ENCODE measurements at places on chromosomes 4 and X.
A peak's percentile ranks its signal among the peaks of the same experiment; 100 is the strongest.

DNA sequence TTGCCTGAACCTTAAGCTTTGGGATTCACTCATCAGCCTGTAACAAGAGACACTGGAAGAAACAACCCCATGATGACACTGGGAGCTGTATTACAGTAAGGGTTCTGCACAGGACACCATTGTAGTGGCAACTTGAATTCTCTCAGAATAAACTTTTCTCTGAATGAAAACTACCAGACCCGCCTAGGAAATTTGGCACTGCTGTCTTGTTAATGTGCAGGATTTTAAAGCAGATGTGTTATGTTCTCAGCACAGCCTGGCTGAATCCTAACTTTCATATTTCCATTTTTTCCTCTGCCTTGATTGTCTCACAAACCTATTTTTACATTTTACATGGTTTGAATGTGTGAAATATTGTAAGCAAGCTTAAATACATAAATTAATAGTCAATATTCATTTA, 253.6 kb downstream of the UNC5C start:
- no peak for DNase-seq

- DNase-seq = no peak
Observed at GRCh38 chr4:46586566-46586965, 196.6 kb upstream of the GABRA2 start.

- no peak for DNase-seq
Observed at GRCh38 chr4:41693629-41694028, 54.9 kb downstream of the PHOX2B start.

DNA sequence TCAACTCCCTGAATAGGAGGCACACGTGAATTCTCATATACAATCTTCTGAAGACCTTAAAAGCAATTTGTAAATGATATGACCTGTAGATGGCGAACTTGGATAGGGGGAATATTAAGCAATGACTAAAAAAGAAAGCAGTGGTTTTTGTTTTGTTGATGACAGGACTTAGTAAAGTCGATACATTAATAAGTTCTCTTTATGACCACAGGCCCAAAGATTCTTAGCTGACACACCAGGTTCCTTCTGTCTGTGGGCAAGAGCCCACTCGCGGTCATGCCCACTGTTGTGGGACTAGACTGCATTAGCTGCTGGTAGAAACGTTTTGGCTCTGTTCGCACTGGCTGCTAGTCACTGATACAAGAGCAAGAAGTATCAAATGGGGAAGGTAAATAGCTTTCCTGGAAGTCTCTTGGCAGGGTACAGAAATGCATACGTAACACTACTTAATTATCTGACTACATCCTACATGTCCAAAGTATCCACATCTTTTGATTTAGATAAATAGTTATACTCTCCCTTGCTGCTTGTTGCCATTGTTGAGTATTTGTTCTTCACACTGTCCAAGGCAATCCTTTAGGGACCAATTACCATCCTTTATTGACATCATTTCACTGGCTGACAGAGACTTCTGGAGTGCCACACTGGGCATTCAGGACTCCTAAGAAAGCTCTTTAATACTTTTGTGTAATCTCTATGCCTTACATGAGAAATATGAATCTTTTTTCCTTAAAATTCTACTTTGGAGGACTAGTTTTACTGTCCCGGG, 31.0 kb downstream of the ALPK1 start:
- DNase-seq = no peak

DNA sequence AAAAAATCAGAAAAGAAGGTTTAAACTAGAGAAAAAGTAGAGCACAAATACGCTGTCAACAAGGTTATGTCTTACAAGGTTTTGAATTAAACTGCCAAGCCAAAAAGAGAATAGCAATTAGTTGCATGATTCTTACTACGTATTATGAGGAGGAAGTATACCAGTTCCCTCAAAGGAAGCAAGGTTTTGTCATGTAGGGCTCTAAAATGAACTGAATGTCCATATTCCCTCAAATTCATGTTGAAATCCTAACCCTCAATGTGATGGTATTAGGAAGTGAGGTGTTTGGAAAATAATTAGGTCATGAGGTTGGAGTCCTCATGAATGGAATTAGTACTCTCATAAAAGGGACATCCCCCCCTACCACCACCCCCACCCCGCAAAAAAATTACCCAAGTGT, 201.0 kb downstream of the FBXW7 start:
- no peak for DNase-seq

- DNase-seq = peak; percentile 10
Observed at GRCh38 chr4:20773144-20773997, 73.1 kb downstream of the PACRGL start.

GRCh38 chr4:10841697-10842096, 157.1 kb upstream of the CLNK start:
- no peak for DNase-seq

DNA sequence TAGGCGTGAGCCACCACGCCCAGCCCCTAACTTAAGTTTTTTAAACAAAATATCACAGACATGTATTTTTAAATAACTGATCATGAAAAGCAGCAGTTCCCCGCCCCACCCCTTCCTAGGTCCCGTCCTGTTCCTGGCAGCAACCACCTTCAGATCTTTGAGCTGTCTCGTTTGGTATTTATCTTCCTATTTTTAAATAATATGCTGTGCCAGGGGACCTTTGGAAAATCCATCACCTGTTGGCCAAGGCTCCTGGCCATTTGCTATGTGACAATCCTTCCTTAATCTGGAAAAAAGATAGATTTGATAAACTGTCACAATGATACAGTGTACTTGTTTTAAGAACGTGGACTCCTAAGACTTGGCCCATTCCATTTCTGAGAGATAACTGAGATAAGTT, 10.7 kb downstream of the GATB start:
- no peak for DNase-seq

GRCh38 chrX:19381326-19381725, 37.6 kb downstream of the PDHA1 start:
- DNase-seq = no peak

DNA sequence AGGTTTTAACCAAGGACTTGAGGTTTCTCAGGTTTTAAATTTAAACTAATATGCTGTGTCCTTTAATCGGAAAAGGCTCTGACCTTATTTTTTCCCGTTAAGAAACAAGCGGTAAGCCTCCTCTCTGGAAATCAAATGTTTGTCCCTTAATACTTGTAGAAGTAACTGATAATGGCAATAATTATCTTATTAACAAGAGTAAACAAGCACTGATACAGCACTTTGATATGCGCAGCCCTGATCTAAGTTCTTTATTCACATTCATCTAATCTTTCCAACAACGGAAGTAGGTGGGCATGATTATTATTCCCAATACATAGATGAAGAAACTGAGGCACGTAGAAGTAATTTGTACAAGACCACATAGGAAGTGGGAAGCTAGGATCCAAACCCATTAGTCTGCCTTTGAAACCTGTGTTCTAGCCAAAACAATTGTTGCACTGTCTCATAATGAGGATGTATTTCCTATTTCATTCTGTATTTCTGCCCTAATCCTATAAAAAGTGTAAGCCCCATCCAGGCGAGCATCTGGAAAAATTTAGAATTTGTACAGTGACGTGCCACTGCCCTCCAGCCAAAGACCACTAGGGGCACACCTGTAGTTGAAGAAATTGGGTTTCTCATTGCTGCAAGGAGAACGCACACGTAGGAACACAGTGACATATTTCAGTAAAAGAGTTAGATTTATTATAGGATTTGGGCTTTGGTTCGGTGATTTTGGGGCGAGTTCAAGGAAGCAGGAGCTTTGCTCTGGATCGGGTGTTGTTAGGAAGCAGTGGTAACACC, 606 bp downstream of the CXorf58 start:
- no peak for DNase-seq

DNA sequence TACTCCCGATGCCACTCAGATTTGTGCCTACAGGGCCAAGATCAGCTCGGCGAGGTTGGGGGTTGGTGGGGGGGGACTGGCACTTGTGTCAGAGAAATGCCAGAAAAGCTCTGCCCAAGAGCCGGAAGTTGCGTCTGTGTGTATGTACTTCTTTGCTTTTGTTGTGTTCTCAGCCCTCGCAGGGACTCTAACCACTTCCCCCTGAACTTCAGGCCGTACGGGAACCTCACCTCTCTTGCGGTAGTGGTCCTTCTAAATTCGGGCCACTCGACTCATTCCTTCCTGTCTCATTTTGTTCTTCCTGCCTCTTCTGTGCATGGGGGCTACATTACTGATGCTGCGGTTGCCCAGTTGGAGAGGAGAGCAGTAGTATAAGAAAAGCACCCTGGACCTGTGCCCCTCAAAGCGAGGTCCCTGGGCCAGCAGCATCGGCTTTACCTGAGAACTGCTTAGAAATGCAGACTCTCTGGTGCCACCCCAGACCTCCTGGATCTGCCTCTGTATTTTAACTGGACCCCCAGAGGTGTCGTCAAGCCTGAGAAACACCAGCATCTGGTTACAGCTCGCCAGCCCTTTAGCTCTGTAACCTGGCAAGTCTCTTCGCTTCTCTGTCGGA, 146.3 kb upstream of the RPS6KA3 start:
- DNase-seq = peak; percentile 25

DNA sequence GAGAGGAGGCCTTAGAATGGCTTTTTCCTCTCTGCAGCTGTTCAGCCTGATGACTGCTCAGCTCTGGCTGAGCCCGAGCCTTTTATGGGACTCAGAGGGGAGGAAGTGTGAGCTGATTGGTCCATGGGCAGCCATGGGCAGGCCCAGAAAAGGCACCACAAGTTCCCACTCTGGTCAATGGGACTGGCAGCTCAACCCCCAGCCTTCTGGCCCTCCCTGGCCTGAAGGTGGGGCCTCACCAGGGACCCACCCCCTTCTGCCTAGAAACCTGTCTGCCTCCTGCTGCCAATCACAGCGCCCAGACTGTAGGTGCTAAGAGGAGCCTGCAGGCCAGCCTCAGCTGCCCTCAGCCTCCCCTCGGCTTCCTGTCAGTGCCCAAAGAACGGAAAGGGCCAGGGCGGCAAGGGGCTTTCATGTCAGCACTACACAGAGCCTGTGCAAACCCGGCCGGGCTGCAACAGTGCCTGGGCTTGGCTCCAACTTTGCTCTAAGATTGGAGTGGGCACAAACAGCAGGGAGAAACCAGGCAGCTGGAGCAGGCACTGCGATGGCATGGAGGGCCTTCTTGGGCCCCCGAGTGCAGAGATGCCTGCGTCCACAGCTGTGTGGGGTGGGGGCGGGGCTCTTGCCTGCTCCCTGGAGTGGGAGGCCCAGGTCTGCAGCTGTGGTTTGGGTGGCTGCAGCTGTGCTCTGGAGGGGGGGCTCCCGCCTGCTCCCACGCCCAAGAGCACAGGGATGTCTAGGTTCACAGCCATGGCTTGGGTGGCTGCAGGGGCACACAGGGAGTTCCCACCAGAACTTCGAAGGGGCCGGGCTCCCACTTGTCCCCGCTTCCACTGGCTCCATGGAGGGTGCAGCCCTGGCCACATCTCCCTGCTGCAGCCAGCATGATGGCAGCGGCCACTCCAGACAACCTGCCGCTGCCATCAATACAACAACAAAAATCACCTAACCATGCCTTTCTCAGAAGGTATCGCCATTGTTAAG, 92.6 kb downstream of the NXF2 start:
- DNase-seq = peak; percentile 5

- peak; percentile 63 for DNase-seq
Observed at GRCh38 chrX:109270580-109271484, 211.1 kb downstream of the GUCY2F start.

GRCh38 chrX:153966841-153967535, 4.6 kb downstream of the HCFC1 start:
- DNase-seq = peak; percentile 65

GRCh38 chr4:15413010-15413622, 14.7 kb upstream of the C1QTNF7 start:
- no peak for DNase-seq

DNA sequence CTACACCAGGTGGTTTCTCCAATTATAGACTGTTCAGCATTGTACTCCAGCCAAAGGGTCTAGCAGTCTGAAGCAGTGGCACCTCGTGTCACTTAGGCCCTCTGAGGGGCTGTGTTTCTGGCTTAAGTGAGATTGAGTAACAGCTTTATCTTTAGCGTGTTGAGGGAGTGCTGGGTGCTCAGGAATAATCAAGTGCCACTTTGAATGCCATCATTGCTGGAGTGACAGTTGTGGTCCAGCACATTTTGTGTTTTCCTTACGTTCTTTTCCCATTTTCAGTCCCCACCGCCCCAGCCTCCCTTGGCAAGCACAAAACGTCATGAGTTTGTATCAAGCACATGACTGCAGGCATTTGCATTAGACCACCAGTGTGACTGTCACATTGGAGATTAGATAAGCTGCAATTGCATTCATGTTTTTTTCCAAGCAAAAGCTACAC, 58.7 kb downstream of the FNIP2 start:
- DNase-seq = no peak

DNA sequence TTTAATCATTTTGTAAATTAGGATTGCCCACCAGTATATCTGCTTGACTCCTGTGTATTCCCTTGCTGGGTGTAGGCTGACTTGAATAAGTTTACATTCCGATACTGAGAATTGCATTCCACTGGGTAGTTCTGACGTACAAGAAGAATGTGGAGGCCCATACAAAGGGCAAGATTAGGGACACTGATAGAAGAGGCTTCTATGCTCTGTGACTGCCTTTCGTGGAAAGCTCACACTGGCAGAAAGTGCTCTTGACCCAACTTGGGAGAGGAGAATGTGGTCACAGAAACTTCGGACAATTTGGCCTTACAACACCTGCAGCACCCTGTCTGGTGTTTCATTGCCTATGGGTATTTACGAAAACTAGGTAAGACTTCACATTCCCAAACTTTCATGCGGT, 126.3 kb downstream of the RAPGEF2 start:
- DNase-seq = no peak

DNA sequence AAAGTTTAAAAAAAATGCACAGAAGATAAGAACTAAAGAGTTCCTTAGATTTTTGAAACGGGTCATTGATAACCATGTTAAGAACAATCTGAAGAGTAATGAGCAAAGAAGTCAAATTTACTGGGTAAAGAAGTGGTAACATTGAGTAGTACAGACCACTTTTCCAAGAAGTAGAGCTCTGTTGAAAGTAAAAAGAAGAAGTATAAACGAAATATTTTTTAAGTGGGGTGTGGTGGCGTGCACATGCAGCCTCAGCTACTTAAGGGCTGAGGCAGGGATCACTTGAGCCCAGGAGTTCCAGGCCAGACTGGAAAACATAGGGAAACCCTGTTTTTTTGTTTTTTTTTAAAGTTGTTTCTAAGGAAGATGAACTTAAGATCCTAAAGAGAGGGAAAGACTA, 68.5 kb downstream of the UBA6 start:
- no peak for DNase-seq

DNA sequence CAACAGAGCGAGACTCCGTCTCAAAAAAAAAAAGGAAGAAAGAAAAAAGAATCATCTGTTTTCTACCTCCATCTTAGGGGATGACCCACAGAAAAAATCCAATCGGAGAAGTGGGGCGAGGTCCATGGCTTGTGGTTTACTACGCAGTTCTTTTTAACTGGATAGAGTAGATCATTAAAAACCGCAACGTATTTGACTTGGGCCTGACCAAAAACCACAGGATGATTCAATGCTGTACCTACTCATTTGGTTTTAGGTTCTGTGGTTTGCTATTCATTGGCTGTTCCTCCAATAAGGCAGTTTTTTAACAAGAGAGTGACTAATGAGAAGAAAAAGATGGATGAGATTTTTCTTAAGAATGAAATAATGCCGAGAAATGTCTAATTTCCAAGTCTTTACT, 83.7 kb downstream of the FREM3 start:
- peak; percentile 10 for DNase-seq

All from stimulated activated CD4-positive, alpha-beta T cell treated with anti-CD3 and anti-CD28 coated beads, Interleukin-1b, Interleukin-23, amount 100 ng/mL, for 48 hours (primary cell).